H7 (cell line): ENCODE measurements at places on chromosomes 4 and X.

- DNase-seq = no peak
Observed at GRCh38 chrX:9958183-9958582, 9.0 kb upstream of the CLDN34 start.

GRCh38 chr4:12393631-12394262, 965.1 kb upstream of the HS3ST1 start:
- no peak for DNase-seq

- DNase-seq = no peak
Observed at GRCh38 chr4:145734576-145735346, 54.8 kb downstream of the C4orf51 start.

- no peak for DNase-seq
Observed at GRCh38 chr4:139848028-139848427, 182.4 kb downstream of the MGST2 start.

DNA sequence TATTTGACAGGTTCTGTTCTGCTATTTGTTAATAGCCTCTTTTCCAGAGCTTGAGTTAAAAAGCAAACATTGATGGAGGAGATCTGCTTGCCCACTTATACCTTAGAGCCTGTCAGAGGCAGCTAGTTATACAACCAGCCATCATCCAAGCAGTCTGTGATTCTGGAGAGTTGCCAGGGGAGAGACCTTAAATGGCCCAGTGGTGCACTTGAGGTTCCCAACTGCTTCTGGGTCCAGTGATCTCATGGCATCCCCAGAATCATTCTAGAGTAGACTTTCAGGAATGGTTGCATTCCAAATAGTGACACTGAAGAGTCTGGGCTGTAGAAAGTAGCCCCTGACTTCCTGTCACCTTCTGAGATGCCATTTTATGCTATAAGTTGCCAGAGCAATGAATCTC, 160.7 kb downstream of the FHIP1A start:
- DNase-seq = no peak

GRCh38 chrX:149510386-149510785, 5.3 kb upstream of the IDS start:
- DNase-seq = no peak

DNA sequence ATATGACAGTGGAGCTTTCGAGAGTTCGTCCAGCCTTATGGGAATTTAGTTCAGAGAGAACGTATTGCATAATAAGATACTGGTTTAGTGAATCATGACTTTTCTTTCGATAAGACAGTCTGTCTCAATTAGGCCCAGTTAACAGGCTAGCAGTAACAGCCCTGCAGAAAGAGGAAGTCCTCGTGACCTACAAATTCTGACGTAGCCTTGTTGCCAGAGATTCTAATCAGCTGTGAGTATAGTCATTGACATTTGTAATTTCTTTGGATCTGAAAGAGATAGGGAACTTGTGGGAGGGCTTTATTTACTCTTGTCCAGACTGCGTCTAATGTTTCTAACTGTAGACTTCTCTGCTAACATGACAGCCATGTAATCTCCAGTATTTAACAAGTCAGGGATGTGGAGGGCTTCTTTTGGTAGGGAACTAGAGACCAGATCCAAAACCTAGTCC, 15.8 kb downstream of the ART3 start:
- DNase-seq = no peak

GRCh38 chr4:176149680-176150355, 45.6 kb downstream of the SPATA4 start:
- DNase-seq = no peak

DNA sequence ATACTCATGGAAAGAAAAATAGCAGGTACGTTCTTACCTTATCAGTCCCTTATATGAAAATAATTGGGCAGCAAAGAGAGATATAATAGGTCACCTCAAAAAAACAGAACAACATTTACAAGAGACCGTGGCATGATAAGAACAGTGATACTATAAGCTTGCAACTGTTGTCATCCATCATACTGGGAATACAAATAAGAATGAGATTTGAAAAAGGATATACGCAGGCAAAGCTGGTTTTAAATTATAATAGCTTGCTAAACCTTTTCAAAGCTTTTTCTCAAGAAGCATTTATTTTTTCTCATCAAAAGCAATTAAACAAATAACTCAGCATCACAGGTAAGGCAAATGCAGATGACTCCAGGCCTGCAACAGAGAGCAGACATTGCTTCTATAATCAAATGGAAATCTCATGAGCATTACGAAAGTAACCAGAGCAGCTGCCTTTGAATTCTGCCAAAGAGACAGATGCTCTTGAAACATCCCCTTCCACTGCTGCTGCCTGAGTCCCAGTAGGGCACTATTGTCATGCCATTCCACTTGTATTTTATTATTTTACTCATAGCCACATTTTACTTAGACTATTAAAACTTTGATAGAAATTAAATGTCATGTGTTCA, 620.6 kb upstream of the GNPDA2 start:
- DNase-seq = no peak
